ENCODE measurements at places on chromosomes 12 and 14. TPM values are rescaled to one million over a fixed set of nuclear protein-coding genes. Genes with fewer than 3 reads are reported as not detected.
A peak's percentile ranks its signal among the peaks of the same experiment; 100 is the strongest.

GRCh38 chr12:39341179-39341578 lies 101.7 kb downstream of the KIF21A start:
- DNase-seq, result peak; percentile 15

DNA sequence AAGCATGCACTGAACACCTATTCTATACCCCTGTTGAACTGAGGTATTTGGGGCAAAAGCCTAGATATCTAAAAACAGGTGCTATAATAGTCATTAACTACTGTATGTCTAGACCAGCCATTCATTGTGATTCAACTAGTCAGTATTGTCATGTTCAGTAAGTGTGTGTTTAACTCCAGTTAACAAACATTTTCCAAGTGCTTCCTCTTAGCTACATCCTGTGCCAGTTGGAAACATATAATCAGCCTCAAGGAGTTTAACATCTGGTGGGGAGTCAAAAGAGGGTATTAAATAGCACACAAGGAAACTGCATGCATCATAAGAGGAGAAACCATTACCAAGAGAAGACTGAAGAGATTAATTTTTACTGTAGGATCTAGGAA lies 20.4 kb downstream of the TMTC1 start:
- DNase-seq, result peak; percentile 18

DNA sequence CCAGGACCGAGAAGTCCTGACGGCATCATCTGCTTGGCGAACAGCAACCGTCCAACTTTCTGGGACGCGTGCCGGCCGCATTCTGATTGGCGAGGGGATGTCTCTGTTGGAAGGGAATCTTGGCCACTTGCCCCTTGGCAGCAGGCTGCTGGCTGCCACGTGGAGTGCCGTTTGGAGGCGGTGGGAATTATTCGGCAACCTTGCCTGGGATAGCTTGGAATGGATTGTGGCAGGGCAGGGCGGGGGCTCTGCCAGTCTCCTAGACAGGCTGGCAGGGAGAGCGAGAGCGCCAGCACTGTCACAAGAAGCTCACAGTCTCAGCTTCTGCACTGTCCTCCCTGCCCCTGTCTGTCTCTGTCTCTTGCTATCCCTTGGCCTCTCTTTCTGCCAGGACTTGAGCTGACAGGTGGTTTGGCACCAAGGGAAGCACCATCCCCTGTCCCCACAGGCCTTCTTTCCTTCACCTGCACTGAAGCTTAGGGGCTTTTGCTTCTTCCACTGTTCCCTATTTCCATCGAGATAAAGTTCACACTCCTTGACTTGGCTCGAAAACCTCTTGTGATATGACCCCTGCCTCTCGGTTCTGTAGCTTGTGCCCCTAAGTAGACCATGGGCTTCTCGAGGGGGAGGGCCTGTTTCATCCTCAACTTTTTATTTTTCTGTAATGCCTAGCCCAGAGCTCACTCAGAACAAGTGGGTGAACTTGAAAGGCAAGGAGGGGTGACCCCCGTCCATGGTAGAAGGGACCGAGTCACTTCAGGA lies 201.9 kb downstream of the PHETA1 start:
- DNase-seq, result peak; percentile 6

The CCDC38 gene
- total RNA-seq, result not detected

Measured in fibroblast of the aortic adventitia (primary cell).